ENCODE measurements at places on chromosomes 3 and 15.
A peak's percentile ranks its signal among the peaks of the same experiment; 100 is the strongest.

- DNase-seq: no peak
These were observed 5.8 kb downstream of the TPRA1 start for GRCh38 chr3:127584734-127585133.

- no peak for DNase-seq
These were observed 727.5 kb downstream of the TBL1XR1 start for GRCh38 chr3:176469694-176470205.

DNA sequence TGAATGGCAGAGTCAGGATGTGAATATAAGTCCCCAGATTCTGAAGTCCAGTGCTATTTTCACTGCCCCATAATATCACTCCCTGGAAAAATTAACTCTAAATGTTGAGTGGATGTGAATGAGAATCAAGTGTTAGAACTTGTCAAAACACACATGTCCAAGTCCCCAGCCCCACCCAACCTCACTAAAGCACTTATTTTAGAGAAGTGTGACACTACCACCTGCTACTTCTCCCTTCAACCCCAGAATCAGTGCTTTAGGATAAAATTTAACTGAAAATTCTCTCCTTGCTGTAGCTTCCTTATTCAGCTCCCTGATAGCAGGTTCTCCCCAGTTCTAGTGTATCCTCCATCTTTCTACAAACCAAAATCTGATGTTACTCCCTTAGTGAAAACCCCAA lies 35.8 kb downstream of the HERC1 start:
- no peak for DNase-seq

GRCh38 chr3:113166357-113166718 lies 45.0 kb upstream of the BOC start:
- no peak for DNase-seq

GRCh38 chr3:37453393-37454389 lies 279.3 kb upstream of the LRRFIP2 start:
- DNase-seq: no peak

DNA sequence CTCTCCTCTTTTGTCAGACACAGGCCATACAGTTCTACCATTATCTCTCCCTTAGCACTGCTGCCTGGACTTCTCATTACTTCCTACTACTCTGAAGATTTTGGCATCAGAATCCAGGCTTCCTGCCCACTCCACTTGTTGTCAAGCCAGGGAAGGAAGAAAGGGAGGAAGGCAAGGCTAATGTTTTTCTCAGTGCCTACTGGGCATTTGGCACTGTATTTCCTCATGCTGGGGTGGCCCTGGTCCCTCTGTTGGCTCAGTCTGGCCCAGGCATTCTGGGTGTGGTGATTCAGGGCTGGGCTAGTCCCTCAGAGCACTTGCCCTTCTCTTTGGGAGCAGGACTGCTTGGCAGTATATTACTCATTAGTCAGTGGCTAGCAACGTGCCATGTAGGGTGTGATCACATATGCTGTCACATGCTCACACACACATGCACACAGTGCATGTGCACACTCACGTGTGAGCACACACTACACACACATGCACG lies 52.9 kb downstream of the BSN start:
- no peak for DNase-seq

- no peak for DNase-seq
These were observed 503.6 kb downstream of the UNC13C start for GRCh38 chr15:54481819-54482218.

DNA sequence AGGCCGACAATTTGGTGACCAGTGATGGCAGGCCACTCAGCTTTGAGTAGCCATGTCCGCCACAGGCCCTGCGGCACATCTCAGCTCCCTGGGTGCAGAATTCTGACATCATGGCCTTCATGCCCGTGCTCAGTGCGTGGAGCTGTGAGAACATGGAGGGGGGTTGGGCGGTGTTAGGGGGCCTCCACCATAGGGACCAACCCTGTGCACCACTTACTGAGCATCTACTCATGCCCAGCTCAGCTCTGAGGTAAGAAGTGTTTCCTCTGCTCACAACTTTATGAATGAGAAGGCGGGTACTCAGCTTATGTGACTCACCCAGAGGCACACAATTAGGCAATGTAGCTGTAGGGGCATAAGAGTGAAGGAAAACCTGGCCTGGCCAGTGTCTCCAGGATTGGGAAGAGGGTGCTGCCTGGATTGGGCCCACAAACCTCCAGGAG lies 10.5 kb downstream of the ACOX2 start:
- no peak for DNase-seq

DNA sequence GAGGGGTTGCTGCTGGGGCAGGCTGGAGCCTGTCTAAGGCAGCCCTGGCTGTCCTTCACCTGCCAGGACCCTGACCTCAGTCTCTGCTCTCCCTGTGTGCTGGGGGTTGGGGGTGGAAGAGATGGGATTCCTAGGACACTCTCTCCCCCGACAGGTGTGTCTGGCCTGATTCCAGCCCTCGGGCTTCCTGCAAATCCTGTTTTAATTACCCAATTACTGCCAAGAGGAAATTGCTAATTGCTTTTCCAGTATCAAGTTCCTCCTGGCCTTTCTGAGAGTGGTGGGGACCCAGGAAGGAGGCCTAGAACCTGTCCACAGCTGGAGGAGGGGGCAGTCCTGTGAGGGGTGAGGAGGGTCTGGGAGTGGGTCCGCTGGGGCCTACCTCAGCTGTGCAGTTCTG lies 15.8 kb downstream of the PLXNA1 start:
- DNase-seq: no peak

DNA sequence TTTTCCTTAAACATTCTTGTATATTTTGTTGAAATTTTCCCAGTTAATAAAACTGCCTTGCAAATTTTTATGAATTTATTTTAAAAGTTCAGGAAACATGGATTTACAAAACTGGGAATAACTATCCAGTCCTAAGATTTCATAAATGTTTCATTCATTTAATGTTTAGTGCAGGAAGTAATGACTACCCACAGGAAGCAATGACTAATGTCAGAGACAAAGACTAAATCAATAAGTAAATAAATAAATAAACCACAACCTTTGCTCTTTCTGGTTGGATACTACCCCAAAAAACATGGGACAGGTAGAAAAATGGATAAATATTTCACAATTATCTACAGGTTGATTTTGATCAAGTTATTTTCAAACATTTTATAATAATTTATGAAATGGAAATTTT lies 48.8 kb upstream of the TMCO5A start:
- no peak for DNase-seq

DNA sequence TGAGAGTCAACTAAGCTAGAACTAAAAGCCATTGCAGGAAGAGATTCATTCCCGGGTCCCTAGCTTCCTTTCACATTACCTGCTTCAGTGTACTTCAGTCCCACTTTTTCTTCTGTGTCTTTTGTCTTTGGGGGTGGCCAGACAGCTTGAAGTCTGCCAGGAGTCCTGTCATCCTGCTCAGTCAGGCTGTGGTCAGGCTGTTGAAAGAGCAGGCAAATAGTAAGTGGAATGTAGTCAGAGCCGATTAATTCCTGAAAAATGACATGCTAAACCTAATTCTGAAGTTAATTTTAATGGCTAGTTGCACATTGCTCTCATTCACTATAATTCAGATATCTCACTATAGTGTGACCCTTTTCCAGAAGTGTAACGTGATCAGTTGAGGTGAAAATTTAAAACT lies 129.6 kb downstream of the FMN1 start:
- no peak for DNase-seq

DNA sequence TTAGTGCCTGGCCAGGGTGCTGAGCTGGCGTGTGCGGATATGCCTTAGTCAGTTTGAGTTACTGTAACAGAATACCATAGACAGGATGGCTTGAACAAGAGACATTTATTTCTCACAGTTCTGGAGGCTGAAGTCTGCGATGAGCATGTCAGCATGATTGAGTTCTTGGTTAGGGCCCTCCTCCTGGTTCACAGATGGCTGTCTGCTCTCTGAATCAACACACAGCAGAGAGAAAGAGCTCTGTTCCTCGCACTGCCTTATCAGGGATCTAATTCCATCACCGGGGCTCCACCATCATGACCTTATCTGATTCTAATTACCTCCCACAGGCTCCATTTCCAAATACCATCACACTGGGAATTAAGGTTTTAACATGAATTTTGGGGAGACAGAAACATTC lies 386.6 kb upstream of the DPH6 start:
- no peak for DNase-seq

- no peak for DNase-seq
These were observed 13.9 kb upstream of the TEX9 start for GRCh38 chr15:56351353-56351752.

- DNase-seq: no peak
These were observed 17.7 kb downstream of the CPN2 start for GRCh38 chr3:194333212-194333980.

DNA sequence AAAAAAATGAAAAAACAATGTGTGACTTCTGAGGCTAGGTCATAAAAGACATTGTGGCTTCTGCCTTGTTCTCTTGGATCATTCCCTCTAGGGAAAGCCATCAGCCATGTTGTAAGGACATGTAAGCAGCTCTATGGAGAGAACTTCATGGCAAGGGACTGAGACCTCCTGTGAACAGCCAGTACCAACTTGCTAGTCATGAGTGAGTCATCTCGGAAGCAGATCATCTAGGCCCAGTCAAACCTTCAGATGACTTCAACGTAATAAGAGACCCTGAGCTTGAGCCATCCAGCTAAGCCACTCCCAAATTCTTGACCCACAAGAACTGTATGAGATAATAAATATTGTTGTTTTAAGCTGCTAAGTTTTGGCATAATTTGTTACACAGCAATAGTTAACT lies 4.9 kb downstream of the MON1A start:
- no peak for DNase-seq

GRCh38 chr3:85710490-85710889 lies 751.7 kb downstream of the CADM2 start:
- DNase-seq: no peak

DNA sequence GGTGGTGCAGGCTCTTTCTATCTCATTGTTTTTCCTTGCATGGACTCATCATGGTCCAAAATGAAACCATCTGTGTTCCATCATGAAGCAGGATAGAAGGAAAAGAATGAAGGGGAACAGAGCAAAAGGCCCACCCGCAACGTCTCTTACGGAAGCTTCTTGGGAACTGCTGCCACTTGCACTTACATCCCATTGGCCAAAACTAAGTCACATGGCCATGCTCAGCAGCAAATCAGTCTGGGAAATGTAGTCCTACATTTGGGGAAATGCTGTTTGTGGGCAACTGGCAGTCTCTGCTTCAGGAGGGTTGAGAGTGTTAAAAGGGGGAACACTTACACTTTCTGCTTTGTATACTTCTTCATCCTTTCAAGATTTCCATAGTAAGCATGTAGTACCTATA lies 191.6 kb downstream of the SV2B start:
- DNase-seq: no peak

DNA sequence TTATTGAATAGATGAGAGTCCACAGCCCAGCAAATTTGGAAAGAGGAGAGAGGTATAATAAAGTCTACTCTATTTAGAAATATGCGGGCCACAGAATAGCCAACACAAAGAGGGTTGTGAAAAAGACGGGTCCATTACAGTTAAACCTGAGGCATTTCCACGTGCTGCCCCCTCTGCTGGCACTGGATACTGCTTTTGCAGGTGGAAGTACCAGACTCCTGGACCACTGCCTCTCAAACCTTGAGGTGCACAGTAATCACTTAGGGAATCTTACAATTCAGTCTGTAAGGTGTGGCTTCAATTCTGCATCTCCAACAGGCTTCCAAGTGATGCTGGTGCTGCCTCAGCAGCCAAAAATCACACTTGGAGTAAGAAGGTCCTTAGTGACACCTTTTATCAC lies 3.0 kb upstream of the TFDP2 start:
- DNase-seq: no peak

DNA sequence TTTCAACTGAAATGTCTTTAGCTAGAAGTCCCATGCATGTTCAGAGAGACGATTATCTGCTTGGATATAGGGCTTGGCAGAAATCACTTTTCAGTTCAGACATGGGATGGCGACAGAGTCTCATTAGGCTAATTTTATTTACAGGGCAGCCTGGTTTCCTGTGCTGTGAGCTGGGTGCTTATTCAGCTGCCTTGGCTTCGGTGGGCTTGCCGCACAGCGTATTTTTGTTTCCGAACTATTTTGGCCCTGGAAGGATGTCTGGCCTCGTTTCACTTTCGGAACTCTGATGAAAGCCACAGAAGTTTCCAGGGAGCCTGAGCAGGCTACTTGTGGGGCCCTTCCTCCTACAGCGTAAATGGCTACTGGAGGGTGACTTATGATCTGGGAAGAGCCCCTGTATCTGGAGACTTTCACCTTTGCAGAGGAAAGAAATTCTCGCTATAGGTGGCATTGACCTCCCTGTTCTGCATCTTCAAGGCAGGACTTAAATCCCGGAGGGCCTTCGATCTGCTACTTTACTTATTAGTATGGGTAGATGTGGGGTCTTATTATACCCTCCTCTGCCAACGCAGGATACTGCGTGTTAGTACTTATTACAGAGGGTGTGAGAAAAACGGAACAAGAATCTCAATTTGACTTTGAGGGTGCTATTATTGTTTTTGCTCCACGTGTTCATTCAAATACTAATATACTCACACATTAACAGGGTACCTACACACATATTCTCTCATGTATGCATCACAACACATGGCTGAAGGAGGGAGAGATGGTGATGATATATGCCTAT lies 364.0 kb upstream of the RBMS3 start:
- peak; percentile 61 for DNase-seq

- DNase-seq: no peak
These were observed 42.5 kb upstream of the UBE3A start for GRCh38 chr15:25481208-25481859.

- DNase-seq: no peak
These were observed 47.1 kb upstream of the ADGRG7 start for GRCh38 chr3:100562224-100562857.

DNA sequence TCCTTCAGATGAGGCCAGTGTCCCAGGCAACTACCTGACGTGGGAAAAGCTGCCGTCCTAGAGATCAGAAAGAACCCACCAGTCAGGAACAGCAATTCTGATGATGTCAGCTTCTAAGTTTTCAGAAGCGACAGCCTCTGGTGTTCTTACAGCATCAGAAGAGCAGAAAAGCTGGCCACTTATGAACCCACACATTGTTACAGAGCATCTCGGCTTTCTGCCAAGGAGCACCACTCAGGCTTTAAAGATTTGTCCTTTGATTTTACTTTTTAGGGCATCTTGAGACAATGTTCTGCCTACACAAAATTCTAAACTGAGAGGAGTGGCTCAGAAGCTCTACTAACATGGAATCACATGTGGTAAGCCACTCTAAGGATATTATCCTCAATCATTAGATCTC lies 49.7 kb upstream of the BOC start:
- DNase-seq: no peak

DNA sequence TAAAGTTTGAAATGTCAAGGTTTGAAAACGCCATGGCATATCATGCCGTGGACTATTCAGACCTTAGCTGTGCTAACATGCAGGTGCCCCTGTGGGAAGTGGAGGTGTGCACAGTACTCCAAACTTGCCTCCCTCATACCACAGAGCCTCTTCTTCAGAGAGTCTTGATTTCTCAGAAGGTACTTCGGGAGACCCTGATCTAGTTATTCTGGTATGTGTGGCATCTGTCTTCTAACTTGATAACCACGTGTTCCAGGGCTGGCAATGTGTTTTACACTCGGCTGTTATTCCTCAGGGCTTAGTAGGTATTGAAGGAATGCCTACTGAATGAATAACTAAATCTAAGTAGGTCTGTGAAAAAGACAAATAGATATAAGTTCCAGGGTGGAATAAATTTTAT lies 309.9 kb downstream of the CLSTN2 start:
- DNase-seq: no peak
